SK-N-MC (cell line): ENCODE measurements at places on chromosomes 7 and 10.

DNA sequence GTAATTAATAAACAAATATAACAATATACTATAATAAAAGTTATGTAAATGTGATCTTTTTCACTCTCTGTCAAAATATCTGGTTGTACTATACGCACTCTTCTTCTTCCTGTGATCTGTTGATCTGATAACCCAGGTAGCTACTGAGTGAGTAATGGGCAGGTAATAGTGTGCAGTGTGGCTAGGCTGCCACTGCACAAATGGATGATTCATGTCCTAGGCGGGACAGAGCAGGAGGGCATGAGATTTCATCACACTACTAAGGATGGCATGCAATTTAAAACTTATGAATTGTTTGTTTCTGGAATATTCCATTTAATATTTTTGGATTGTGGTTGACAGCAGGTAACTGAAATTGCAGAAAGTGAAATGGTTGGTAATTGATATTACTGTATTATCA lies 44.5 kb downstream of the TAS2R16 start:
- no peak for DNase-seq

GRCh38 chr7:28296571-28297483 lies 115.5 kb upstream of the CREB5 start:
- DNase-seq: peak; percentile 14

DNA sequence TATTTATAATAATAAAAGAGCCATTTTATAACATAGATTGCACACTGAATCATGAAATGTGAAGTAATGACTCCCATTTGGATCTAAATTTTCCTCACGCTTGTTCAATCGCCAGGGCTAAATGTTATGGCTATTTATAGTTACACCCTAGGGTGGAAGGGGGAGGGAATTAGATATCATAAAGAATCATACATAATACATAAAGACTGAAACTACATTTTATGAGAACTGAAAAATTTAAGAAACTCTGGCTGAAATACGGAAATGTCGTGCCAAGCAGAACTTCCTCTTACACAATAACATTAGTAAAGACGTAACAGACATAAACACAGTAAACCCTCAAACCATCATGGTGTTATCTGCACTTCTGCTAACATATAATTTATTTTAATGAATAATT lies 327.5 kb upstream of the PHF14 start:
- DNase-seq: peak; percentile 74

- DNase-seq: no peak
Measured at GRCh38 chr7:155276800-155277375, 20.8 kb upstream of the INSIG1 start.

GRCh38 chr10:52056291-52056690 lies 257.8 kb upstream of the DKK1 start:
- no peak for DNase-seq
